ENCODE measurements at places on chromosomes 6 and 20. TPM values are rescaled to one million over a fixed set of nuclear protein-coding genes. Genes with fewer than 3 reads are reported as not detected.

The TMEM74B gene
- total RNA-seq: 21.9 TPM

The SYNDIG1 gene
- 0.38 TPM for total RNA-seq

- no peak for DNase-seq
- H3K36me3 ChIP-seq: no peaks in the 10 kb centered on the region
Observed at GRCh38 chr6:167079853-167080297, 43.0 kb upstream of the CCR6 start.

DNA sequence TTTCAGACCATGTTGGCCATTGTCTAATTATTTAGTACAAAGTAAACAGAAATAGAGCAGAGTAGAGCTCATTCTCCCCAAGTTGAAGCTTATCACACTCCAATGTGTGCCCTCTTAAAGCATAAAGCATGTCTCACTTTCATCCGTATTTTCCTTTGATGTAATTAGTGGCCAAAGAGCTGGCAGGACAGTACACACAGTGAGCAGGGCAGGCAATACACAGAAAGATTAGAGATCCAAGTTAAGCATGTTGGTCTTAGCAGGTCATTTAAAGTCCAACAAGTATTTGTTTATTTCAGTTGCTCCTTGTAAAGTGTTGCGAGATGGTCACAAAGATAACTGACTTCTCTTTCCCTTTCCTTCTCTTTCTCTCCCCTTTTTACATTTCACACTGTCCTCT is 47.2 kb downstream of the RFX6 start:
- H3K4me1 ChIP-seq: peaks cover 32% of the 10 kb centered on the region
- H3K36me3 ChIP-seq: peaks cover 25% of the 10 kb centered on the region
- peak overlapping the region; percentile 57 for H3K27ac ChIP-seq
- DNase-seq: no peak
- no peaks in the 10 kb centered on the region for H3K27me3 ChIP-seq

The GJA10 gene
- total RNA-seq: not detected

DNA sequence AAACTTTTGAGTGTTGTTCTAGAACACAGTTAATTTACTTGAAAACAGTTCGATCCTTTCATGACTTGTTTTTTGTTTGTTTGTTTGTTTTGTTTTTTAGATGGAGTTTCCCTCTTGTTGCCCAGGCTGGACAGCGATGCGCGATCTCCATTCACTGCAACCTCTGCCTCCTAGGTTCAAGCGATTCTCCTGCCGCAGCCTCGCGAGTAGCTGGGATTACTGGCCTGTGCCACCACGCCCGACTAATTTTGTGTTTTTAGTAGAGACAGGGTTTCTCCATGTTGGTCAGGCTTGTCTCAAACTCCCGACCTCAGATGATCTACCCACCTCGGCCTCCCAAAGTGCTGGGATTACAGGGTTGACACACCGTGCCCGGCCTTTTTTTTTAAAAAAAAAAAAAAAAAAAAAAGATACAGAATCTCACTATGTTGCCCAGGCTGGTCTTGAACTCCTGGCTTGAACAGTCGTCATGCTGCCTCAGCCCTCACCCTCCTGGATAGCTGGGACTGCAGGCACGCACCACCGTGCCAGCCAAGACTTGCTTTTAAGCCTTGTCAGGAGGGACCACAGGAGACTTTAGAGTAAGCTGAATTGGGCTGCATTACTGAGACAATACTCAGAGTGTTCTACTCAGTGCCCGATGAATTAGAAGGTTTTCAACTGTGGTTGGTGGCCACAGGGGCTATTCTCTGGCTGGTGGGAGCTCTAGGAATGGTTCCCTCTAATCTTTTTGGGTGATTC is 76.7 kb upstream of the SLC22A16 start:
- H3K27ac ChIP-seq: no peak overlapping the region
- no peak overlapping the region for H3K4me3 ChIP-seq
- no peaks in the 10 kb centered on the region for H3K4me1 ChIP-seq
- no peak for DNase-seq

The LGSN gene
- not detected for total RNA-seq

DNA sequence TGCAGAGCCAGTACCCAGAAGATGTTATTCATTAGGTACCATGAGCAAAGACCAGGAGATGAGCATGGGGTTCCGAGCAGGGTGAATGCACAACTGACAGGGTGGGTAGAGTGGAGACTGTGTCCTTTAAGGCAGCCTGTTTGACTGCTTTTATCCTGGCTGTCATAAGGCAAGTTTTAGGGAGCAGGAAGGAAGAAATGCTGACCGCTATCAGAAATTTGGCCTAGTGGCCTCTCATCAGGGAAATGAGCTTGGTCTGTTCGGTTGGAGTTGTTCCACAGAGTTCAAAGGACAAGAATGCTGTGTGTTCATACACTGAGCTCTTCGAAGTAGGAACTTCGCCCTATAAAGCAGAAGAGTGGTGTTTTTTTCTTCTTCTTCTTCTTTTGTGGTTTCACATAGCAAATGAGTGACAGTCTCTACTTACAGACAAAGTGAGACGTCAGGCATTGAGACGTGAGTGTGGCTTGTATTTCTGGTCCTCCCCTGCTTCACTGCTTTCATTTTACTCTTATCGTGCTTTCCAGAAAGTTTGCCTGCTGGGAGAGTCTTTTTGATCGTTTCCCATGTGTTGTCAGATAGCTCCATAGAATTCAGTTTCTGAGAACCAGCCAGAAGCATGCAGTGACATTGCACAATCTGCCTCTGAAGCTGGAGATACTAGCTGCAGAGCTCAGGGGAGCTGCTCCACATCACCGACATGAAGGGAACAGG is at the start of gene CASS4:
CASS4 (plus strand) TSS at position 502 of the 714 bp plus-strand sequence; CDS start at position 701, 199 bp downstream.
- no peaks in the 10 kb centered on the region for H3K4me1 ChIP-seq
- H3K27ac ChIP-seq: no peak within 1 kb of the TSS
- no peaks in the 10 kb centered on the region for H3K27me3 ChIP-seq
- H3K36me3 ChIP-seq: peaks cover 19% of the 10 kb centered on the region
- no peak for DNase-seq

The GRM4 gene
- 0.38 TPM for total RNA-seq

The LRFN2 gene
- 0.14 TPM for total RNA-seq

- H3K36me3 ChIP-seq: no peaks in the 10 kb centered on the region
- H3K27me3 ChIP-seq: no peaks in the 10 kb centered on the region
- no peak overlapping the region for H3K4me3 ChIP-seq
- H3K27ac ChIP-seq: no peak overlapping the region
- DNase-seq: no peak
- peaks cover 8% of the 10 kb centered on the region for H3K4me1 ChIP-seq
Observed at GRCh38 chr20:16542477-16542876, 30.8 kb downstream of the KIF16B start.

DNA sequence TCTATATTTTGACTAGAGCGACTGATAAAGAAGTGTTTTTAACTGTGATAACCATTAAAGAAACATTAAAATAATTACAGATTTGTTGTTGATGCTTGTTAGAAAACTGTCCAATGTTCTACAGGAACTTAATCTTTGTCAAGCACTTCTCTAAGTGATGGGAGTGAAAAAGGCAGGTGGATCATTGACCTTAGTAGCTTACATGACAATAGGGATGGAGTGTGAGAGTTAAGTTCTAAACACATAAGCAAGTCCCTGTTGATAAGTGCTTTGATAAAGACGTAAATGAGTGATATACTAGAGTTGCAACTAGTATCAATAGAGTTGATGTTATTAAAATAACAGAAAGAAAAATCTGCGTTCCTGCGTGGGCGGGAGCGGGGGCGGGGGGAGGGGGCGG is 931.5 kb upstream of the EPHA7 start:
- no peaks in the 10 kb centered on the region for H3K36me3 ChIP-seq
- no peak for DNase-seq
- peaks cover 8% of the 10 kb centered on the region for H3K4me1 ChIP-seq
- no peak overlapping the region for H3K4me3 ChIP-seq
- no peak overlapping the region for H3K27ac ChIP-seq

- peaks cover 6% of the 10 kb centered on the region for H3K4me1 ChIP-seq
- no peak overlapping the region for H3K27ac ChIP-seq
- peaks cover 39% of the 10 kb centered on the region for H3K36me3 ChIP-seq
- DNase-seq: no peak
- H3K4me3 ChIP-seq: no peak overlapping the region
Observed at GRCh38 chr6:85580878-85581267, 12.8 kb downstream of the SNX14 start.

GRCh38 chr6:154402081-154402780 is 45.6 kb upstream of the IPCEF1 start:
- H3K27me3 ChIP-seq: no peaks in the 10 kb centered on the region
- H3K36me3 ChIP-seq: peaks cover 27% of the 10 kb centered on the region
- H3K4me3 ChIP-seq: no peak overlapping the region
- no peak for DNase-seq
- H3K27ac ChIP-seq: no peak overlapping the region

GRCh38 chr20:34388000-34388399 is 24.9 kb downstream of the ITCH start:
- peaks cover 17% of the 10 kb centered on the region for H3K4me1 ChIP-seq
- H3K27me3 ChIP-seq: no peaks in the 10 kb centered on the region
- DNase-seq: no peak
- peaks cover 15% of the 10 kb centered on the region for H3K36me3 ChIP-seq
- peak overlapping the region; percentile 53 for H3K27ac ChIP-seq
- no peak overlapping the region for H3K4me3 ChIP-seq

The TBC1D20 gene
- total RNA-seq: 30.3 TPM

DNA sequence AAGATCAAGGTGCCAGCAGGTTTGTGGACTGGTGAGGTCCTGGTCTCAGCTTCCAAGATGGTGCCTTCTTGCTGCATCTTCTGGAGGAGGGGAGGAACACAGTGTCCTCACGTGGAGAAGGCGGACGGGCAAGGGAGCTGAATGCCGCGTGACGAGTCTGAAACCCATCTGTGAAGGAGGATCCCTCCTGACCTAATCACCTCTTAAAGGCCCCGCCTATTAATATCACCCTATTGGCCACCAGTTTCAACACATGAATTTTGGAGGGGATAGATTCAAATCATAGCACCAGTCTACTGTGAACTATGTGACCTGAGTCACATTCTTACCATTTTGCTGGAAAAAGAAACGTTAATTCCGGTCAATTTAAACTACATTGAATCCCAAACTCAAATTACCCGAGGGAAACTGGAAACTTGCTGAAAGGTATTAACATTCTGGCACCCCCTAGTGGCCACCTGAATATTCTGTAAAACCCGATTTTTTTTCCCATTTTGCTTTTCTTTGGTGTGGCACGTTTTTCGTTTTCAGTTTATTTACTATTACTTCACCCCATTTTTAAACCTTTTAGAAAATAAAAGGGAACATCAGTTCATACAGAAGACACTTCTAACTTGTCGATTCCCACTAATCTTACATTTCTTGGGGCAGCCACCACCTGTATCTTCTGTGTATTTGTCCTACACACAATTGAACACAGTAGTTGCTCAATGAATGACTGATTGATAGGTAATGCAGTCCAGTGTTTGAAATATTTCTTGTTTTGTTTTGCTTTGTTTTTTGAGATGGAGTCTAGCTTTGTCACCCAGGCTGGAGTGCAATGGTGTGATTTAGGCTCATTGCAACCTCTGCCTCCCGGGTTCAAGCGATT is 17.9 kb upstream of the CCDC170 start:
- H3K27me3 ChIP-seq: no peaks in the 10 kb centered on the region
- no peaks in the 10 kb centered on the region for H3K4me1 ChIP-seq
- no peaks in the 10 kb centered on the region for H3K36me3 ChIP-seq
- DNase-seq: no peak
- H3K27ac ChIP-seq: no peak overlapping the region

The BRPF3 gene
- total RNA-seq: 65.8 TPM

DNA sequence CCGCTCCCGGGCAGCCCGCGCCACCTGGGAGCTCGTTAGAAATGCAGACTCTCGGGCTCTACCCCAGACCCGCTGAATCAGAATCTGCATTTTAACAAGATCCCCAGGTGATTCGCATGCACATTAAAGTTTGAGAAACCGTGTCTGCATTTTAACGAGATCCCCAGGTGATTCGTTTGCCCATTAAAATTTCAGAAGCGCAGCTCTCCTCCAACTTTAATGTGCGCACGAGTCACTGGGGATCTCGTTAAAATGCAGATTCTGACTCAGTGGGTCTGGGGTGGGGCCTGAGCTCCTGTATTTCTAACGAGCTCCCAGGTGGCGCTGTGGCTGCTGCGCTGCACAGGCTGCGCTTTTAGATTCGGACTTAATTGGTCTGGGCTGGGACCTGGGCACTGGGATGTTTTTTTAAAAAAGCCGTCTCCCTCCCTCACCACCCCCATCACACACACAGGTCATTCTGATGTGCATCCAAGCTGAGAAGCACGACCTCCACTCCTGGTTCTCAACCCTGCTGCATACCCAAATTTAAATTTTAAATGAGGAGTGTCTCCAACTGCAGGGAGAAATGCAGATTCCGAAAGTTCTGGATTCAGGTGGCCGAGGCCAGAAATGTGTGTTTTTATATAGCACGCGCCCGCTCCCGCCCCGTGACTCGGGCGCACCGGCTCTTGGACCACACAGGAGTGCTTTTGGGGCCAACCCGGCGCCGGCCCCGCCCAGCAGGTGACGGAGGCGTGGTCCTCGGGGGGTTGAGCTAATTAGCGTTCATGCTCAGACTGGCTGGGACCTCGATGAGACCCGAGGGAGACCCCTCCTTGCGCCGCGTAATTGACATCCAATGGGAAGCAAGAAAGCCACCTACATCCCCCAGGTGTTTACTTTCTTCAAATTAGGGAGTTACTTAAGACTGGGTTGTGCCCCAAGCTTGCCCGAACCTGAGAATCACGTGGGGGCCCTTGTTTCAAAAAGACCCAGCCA is 85.8 kb downstream of the ZFP64 start:
- DNase-seq: peak; percentile 38
- H3K27ac ChIP-seq: no peak overlapping the region
- H3K27me3 ChIP-seq: peaks cover 35% of the 10 kb centered on the region
- peaks cover 11% of the 10 kb centered on the region for H3K4me1 ChIP-seq

The DLL1 gene
- total RNA-seq: 75.3 TPM

DNA sequence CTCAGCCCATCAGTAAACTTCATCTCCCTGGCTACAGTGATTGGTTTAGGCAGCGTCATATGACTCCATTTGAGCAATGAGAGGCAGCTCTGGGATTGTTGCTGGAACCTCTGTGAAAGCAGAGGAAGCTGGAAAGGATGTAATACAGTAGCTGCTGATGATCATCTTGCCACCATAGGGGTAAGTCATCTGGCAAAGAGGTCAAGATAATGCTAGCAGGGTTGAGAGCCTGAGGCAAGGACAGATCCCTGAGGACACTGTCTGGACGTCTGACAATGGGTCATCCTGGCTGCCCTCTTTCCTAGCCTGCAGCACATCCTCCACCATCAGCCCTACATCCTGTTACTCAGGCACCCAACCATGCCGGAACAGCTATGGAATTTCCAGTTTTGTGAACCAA is 25.5 kb upstream of the FKBP1A start:
- H3K4me3 ChIP-seq: no peak overlapping the region
- H3K4me1 ChIP-seq: no peaks in the 10 kb centered on the region
- DNase-seq: no peak

- peaks cover 18% of the 10 kb centered on the region for H3K36me3 ChIP-seq
- H3K4me3 ChIP-seq: no peak overlapping the region
- no peak overlapping the region for H3K27ac ChIP-seq
- no peaks in the 10 kb centered on the region for H3K27me3 ChIP-seq
- H3K4me1 ChIP-seq: no peaks in the 10 kb centered on the region
Observed at GRCh38 chr6:131586543-131586942, 13.5 kb downstream of the ARG1 start.

The RIMS1 gene
- 5.5 TPM for total RNA-seq

GRCh38 chr20:18683839-18684238 is 96.0 kb downstream of the DTD1 start:
- no peak overlapping the region for H3K27ac ChIP-seq
- H3K4me3 ChIP-seq: no peak overlapping the region

- no peaks in the 10 kb centered on the region for H3K36me3 ChIP-seq
- DNase-seq: no peak
- no peak overlapping the region for H3K4me3 ChIP-seq
- H3K27ac ChIP-seq: no peak overlapping the region
- no peaks in the 10 kb centered on the region for H3K4me1 ChIP-seq
Observed at GRCh38 chr6:5763407-5763806, 243.3 kb downstream of the NRN1 start.

All from progenitor cell of endocrine pancreas (in vitro differentiated cells).